ENCODE measurements at places on chromosomes 3 and 15.

DNA sequence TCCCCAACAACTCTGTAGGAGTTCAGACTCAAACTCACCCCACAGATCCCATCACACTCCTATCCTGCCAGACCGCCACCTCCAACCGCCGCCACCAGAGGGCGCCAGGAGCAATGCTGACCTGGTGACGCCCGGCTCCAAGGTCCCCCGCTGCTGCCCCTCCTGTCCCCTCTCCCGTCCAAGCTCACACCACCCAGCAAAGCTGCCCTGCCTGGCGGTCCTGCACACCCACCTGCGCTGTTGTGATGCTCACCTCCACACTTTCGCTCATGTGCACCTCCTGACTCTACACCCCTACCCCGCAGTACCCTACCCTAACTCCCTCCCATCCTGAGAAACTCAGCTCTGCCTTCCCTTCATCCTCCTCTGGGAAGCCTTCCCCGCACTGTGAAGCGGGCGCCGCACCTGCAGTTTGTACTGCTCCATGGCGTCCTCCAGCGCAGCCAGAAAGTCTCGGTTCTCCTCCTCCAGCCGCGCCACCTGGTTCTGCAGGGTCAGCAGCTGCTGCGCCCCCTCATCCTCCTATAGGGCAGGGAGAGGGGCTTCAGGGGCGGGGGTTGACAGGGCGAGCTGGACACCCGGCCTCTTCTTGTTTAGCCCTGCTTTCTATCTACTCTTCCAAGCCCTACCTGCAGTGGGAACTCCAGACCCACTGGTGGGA, 7.9 kb downstream of the KIF7 start:
- peak; percentile 80 for DNase-seq

GRCh38 chr15:43277231-43277823, 10.6 kb upstream of the TGM5 start:
- DNase-seq = no peak

- no peak for DNase-seq
Observed at GRCh38 chr3:43770426-43771103, 79.8 kb downstream of the ABHD5 start.

DNA sequence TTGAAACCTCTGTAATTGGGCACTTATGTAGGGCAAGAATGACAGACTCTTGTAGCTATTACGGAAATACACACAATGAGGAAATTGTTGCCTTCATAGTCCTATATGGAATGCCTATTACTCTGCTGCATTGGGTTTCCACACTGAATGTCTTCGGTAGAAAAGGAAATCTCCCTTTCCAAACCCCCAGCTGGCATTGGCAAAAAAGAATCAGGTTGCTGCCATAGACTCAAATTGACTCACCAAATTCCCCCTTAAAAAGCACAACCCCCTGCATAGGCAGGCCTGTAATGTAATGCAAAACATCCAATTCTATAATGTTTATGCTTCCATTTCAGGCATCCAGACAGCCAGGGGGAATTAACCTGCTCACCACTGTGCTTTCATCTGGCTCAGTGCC, 44.8 kb upstream of the NTRK3 start:
- no peak for DNase-seq

DNA sequence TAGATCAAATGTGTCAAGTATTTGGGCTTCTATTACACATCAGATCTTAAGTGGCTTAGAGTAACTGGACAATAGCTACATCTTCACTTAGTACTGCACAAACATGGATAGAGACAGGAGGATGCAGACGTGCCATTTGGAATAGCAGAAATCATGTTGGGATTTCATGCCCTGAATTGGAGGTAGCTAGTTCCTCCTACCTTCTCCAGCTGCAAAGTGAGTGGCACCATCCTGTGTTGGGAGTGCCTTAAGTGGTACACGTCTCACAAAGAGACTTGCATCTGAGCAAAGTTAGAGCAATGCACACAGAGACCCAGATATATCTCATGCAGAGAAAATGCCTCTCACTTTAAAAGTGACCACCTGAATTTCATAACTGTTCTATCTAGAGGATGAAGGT, 136.5 kb downstream of the SSR3 start:
- no peak for DNase-seq

All from right hindlimb (tissue), 1 donor.